ENCODE measurements at places on chromosomes 3 and 15.

GRCh38 chr3:194486540-194487288, at the start of gene ATP13A3:
TSS of gene ATP13A3 (minus strand) at chr3:194487002. CDS start at chr3:194462190, 24,812 bp downstream.
- peak; percentile 73 for DNase-seq

GRCh38 chr15:91947683-91948608, 94.4 kb downstream of the SLCO3A1 start:
- DNase-seq: no peak

- no peak for DNase-seq
These were observed 14.2 kb downstream of the LRIG1 start for GRCh38 chr3:66486646-66487045.

- no peak for DNase-seq
These were observed 375.9 kb downstream of the RSL24D1 start for GRCh38 chr15:54820811-54821210.

- DNase-seq: no peak
These were observed 177.9 kb downstream of the PLOD2 start for GRCh38 chr3:145983101-145983500.

DNA sequence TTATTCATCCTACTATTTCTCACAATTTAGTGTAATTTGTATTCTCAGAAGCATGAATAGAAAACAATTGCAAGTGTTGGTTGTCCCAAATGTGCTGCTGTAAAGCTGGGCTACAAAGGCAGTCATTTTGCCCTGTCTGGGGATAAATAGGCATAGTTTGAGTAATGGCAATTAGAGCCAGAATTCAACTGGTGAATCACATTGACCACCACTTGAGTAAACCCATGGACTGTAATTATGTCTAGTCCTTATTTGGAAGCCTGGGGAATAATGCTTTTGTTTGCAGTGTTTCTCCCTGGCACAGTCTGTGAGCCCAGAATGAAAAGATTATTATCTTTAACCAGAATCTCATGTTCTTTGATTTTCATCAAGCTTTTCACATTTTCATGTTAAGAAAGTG, 30.5 kb upstream of the CHL1 start:
- no peak for DNase-seq

GRCh38 chr3:68996356-68996995, 17.0 kb downstream of the EOGT start:
- DNase-seq: no peak

DNA sequence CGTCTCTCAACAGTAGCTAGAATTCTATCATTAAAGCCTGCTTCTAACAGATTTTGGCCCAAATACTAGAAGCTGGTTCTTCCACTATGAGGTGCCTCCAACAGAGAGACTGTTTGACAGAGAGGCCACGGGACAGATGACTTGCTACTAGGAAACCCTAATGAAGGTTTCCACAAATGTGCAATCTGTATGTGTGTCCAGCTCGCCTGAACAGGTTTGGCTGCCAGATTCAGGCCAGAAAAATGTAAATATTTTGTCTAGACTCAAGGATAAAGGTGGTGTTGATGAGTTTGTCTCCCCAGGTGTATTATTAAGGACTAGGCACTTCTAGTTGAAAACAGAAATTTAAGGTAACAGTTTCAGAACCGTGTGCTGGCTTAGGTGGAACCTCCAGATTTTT, 91.6 kb upstream of the TRIM42 start:
- no peak for DNase-seq

- DNase-seq: no peak
These were observed 54.7 kb downstream of the RPL22L1 start for GRCh38 chr3:170815340-170815739.

DNA sequence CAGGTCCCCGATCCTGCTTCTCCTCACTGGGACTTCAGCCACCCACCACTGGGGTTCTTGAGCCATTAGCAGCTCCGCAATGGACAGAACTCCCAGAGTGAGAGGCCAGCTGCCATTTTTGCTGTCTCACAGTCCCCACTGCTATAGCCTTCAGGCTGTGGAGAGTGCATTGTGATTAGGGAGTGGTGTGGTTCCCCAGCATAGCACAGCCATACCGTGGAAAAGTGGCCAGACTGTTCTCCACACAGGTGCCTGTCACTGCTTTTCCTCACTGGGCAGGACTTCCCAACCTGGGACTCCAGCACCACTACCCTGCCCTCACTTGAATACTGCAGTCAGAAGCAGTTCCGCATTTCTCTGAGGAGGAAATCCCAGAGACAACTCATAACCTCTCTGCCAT, 270.3 kb upstream of the DCBLD2 start:
- no peak for DNase-seq

DNA sequence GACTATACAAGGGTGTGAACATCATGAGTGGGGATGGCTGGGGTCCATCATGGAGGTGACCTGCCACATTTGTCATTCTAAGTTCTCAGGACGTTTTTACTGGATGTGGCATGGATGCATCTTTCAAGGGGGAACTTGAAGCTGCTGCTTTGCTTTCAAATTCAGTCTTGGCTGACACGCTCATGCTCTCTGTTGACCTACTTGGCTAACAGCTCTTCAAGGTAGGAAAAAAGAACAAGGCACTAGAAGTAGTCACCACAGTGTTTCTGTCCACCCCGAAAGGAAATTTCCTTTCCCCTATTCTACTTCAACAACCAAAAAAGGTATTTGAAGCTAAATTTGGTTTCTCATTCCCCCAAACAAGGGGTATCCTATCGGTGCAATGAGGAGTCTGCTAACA, 15.0 kb downstream of the STIMATE start:
- no peak for DNase-seq

- no peak for DNase-seq
These were observed 34.2 kb downstream of the KAT2B start for GRCh38 chr3:20074226-20075063.

DNA sequence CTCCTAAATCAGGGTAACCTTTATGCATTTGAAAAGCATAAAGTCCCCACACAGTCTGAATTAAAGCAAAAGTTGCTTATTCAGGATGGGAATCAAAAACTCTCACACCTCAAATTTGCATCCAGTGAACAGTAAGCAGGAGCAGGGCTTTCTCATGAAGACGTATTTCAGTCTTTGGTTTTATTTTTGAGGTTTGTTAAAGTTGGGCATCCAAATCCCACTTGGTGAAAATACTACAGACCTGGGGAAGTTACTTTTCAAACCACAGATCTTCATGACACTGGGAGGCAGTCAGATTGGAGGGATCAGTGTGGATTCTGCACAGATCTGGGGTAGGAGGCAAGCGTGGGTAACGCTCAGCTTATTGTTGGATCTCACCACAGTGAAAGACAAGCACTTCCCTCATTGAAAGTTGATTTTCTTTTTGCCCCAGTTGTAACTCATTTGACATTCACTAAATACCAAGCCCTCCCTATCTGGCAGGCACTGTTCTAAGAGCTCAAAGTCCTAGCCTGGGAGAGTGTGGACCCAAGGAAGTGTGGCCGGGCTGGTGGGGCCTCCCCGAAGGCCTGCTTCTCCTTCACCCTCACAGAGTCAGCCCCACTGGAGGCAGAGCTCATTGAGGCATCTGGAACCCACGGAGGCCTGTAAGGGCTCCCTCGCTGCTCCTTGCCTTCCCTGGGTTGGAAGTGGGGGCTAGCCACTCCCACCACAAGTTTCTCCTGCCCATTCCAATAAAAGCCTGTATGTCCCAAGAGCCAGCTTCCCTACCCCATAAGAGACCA, 783 bp upstream of the ISG20 start:
- no peak for DNase-seq

- no peak for DNase-seq
These were observed 5.6 kb downstream of the FAM98B start for GRCh38 chr15:38459480-38459879.

DNA sequence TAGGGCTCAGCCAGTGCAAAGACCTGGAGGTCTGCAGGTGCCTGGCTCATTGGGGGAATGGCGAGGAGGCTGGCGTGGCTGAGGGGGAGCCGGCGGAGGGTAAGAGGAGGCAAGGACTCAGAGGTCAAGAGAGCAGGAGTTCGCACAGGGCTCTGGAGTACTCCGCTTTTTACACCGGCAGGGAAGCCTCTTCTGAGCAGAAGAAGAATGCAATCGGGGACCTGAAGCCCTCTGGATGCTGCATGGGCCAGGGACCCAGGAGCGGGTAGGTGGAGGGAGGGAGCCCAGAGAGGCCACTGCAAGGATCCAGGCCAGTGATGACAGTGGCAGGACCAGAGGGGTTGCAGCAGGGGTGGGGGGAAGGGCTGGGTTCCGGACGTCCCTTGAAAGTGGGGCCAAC, 70.4 kb upstream of the TAMM41 start:
- DNase-seq: no peak

- DNase-seq: no peak
These were observed 25.3 kb upstream of the IL20RB start for GRCh38 chr3:136932523-136932922.

- DNase-seq: no peak
These were observed 34.3 kb downstream of the USP8 start for GRCh38 chr15:50458348-50459112.

DNA sequence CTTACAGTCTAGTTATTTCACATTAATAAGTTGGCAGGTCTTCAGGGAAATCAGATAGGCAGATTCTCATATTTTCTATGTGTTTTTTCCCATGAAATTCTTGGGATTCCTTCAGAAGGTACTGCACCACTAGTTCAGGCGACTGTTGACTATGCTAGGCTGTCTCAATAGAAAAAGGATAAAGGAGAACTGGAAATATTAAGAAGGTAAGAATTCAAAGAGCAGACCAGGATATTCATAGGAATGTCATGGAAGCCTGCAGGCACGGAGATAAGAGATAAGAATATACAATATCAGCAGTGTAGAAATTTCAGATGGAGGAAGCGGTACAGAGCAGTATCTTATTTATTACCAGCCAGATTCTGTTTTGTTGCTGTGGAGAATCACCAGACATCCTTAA, 432.1 kb upstream of the MDFIC2 start:
- DNase-seq: no peak

DNA sequence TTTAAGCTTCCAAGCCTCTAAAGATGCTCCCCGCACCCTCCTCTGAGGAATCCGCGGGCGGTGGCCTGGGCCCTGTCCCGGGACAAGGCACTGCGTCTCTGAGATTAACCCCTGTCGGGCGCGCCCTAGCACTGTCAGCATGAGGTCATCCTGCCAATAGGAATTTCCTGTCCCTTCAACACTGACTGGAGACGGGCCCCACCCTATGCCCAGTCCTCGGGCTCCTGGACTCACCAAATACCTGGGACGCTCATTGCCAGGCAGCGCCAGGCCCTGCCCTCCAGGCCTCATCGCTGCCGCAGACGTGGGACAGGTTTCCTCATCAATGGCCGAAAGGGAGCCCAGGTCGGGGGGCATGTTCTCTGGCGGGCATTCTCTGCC, 67.6 kb upstream of the SH3GL3 start:
- DNase-seq: no peak

GRCh38 chr3:197733042-197733441, 3.7 kb downstream of the RUBCN start:
- DNase-seq: no peak

GRCh38 chr3:71227270-71227661, 356.3 kb downstream of the FOXP1 start:
- DNase-seq: peak; percentile 39
